ENCODE measurements at places on chromosomes 2 and 18.

DNA sequence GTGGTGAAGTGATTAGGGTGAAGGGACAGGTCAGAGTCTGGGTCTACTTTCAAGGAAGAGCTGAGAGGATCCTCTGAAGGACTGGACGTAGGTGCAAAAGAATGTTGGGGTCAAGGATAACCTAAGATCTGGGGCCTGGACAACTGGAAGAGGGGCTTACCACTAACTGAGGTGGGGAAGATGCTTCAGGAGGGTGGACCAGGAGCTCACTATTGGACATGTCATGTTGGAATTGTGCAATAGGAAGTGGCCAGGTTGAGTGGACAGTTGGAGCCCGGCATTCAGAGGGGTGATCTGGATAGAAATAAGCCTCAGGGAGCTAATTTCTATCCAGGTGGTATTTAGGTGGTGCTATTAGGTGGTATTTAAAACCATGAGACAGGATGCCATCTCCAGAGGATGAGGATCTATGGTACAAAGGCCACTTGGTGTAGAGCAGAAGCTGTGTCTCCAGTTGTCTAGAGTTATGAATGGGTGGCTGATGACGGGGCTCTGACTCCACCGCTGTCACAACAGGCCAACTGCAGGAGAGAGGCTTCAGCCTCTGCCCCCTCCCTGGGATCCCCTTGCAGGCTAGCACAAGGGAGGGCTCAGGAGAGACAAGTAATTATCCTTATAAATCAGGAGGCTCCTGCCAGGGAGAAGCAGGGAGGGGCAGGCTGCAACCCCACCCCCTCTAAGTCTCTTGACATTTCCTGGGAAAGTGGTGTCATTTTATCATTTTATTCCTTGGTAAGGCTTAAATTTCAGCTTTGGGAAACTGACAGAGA lies 158.0 kb downstream of the SMAD7 start:
- no peak for DNase-seq

- no peak for DNase-seq
Measured at GRCh38 chr2:38523728-38524437, 78.8 kb downstream of the HNRNPLL start.

DNA sequence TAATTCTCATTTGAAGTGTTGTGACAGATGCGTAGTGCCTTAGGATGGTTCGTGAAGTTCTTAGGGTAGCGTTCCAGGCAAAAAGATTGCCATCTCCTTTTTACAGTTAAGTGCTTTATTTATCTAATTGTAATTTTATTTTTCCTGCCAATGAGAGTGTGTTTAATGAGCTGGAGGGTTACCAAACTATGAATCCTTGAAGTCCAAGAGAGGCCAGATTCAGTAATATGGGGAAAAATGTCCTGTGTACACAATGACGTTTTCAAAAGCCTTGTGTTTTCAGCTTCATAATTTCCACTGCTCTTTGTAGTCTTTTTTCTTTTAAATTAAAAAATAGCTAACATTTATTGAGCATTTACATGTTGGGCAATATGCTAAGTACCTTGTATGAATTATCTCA lies 23.8 kb downstream of the ACYP2 start:
- DNase-seq: no peak

- DNase-seq: no peak
Measured at GRCh38 chr2:73350035-73350691, 35.5 kb upstream of the ALMS1 start.

DNA sequence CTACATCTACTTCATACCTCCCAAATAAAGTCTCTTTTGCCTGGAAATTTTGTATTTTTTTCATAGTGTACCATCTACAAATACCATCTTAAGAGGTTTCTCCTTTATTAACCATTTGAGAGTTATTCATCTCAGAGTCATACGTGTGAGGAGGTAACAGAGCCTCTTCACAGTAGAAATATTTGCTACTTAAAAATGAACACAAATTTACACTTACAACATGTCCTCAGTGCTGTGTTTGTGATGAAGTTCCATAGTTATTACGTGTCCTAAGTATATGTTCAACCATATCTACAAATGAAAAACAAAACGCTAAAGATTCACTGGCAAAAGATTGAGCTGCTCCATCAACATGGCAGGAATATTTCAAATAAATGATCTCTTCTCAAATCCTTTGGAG lies 48.5 kb upstream of the HNRNPA3 start:
- DNase-seq: no peak

GRCh38 chr2:134426721-134427120 lies 172.8 kb downstream of the MGAT5 start:
- DNase-seq: no peak

DNA sequence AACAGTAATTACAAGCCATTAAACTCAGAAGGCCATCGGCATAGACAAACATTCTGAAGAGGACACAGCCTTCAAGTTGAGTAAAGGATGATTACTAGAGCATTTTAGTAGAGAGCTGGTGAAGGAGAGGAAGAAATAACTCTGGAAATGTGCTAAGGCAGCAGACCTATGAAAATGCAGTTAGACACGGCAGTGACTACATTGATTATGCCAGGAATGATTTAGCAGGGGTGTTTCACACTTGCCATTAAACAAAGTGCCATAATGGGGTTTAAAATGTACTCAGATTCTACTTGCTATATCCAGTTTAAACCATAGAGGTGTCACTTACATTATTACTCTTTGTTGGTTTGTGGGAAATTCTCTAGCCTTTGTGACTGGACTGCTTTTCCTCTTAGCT lies 372.3 kb downstream of the CPS1 start:
- no peak for DNase-seq

GRCh38 chr2:130372055-130372832 lies 16.4 kb downstream of the PTPN18 start:
- DNase-seq: peak; percentile 79

DNA sequence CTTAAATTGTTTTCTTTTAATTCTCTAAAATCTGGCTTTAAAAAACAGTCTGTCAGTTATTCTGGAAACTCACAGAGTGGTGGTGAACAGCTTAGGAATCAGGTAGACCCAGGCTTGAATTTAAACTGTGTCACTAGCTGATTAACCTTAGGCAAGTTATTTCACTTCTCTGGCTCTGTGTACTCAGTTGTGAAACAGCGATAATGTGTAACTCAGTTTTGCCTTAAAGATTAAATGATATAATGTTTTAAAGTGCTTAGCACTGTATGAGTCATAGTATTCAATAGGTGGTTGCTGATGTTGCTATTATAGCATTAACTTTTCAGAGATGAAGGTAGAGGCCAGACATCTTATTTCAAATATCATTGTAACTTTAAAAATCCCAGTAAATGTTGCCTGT lies 40.7 kb downstream of the PKP4 start:
- no peak for DNase-seq

- no peak for DNase-seq
Measured at GRCh38 chr2:146312899-146313298, 1531.9 kb upstream of the ACVR2A start.

- DNase-seq: no peak
Measured at GRCh38 chr2:9548506-9548905, 7.1 kb downstream of the ADAM17 start.

- DNase-seq: no peak
Measured at GRCh38 chr2:237196409-237196808, 110.7 kb downstream of the COPS8 start.

DNA sequence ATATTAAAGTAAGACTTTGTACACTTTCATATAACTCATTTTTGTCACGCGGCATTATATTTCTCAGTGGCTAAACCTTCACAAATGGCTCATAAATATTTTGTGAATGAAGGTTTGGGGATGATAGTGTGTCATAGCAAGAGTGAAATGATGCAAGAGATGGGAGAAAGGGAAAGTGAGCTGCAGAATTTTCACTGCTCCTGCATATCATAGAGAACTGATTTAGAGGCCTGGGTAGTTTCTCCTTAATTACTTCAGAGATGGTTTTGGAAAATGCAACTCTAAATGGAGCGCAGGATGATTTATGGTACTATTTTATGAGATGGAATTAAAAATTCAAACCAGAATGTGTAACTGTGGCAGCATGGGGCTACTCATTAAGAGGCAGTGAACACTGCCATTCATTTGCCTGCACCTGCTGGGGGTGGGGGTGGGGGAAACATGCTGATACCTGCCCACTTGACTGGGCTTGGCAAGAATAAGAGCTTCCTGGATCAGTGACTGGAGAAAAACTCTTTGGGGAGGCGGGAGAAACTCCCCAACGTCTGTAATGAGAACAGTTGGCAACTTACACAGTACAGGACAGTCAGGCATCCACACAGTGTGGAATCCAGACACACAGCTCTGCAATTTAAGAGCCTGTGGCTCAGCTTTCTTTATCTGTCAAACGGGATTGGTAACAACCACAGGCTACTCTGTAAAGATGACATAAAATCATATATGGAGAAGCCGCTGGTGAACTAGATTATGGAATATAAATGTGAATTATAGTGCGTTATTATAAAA lies 941.9 kb downstream of the SLC4A3 start:
- DNase-seq: no peak

DNA sequence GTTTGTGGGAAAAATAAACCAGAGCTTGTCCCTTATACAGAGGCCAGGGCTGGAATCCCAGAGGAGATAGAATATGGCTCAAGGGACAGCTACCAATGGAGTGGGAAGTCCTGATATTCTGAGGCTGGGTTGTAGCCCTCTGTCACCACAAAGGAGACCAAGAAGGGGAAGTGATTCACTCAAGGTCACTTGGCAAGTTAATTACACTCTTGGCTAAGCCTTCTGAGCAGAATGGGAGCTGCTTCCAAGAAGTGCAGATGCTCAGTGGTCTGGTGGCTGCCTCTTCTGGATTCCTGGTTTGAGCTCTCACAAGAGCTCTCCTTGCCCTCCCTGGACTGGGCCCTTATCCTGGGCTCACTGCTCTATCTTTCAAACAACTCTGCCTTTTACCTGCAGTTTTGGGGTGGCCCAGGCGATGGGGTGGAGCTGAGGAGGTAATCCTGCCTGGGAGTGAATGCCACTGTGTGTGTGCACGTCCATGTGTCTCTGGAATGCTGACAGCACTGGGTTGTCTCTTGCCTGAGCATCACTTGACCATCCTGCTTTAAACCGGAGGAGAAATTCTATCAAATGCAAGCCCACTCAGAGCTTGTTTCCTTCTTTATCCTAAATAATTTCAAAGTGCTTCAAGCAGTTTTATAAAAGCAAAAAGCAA lies 168.2 kb downstream of the KCNS3 start:
- DNase-seq: no peak

DNA sequence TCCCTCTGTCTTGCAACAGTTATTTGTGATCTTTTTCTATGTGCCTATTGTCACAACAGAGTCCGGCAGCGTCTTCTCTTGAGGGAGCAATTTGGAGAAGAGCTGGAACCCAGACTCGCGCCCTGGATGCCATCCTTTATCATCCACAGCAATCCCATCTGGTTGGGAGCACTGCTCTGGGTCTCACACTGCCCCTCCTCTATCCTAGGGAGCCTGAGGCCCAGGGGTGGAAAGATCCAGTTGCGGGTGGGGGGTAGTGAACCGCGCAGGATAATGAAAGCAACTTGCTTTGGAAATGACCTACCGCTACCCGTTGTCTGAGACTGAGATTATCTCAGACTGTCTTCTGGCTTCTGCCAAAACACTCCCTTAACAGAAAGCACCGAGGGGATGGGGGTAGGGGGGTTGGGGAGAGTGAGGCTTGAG lies 713 bp downstream of the WBP1 start:
- no peak for DNase-seq

DNA sequence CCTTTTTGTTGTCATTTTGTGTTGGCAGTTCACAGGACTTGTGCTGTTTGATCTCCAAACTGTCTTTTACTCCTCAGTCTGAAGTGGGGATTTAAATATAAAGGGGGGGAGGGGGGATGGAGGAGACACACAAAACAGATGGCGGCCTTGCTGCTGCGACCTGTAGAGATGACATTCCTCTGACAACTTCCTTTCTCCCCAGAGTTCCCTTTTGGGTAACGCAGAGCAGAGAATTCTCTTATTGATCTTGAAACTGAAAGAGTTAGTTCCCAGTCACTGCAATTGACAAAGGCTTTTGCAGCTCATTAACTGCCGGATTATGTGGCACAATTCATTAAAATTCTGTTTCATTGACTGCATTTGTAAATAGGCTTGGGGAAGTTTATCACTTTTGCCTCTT lies 279.3 kb downstream of the TSN start:
- no peak for DNase-seq

DNA sequence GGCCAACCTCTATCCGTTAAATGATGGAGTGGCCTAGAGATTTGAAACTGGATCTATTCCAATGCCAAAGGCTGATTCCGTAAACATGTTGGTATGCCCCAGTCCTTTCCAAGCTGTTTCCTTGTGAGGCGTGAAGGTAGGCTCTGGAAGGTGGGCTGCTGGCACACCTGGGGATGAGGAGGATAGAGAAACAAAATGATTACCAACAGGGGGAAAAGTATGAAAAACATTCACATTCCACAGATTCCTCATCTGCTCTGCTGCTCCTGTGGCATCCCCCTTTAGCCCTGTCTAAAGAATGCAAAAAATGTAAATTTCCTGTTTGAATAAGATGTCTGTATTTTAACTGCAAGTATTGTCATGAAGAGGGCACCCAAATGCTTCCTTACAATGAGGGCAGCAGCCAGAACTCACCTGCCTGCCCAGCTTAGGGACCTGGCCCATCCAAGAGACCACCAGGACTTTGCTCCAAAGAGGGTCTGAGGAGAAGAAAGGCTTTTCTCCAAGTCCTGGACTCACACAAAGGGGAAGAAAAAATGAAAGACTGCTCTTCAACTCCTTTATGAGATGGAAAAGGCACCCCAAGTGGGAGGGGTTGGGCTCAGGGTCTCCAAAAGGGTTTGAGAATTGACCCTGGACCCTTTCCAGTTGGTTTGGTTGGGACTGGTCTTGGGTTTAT lies 132.3 kb upstream of the PELI1 start:
- DNase-seq: no peak

GRCh38 chr2:105802587-105802986 lies 57.9 kb downstream of the NCK2 start:
- DNase-seq: peak; percentile 47

- DNase-seq: no peak
Measured at GRCh38 chr18:14921031-14921430, 173.1 kb downstream of the ANKRD30B start.

- no peak for DNase-seq
Measured at GRCh38 chr2:29233428-29233827, 118.2 kb downstream of the CLIP4 start.

DNA sequence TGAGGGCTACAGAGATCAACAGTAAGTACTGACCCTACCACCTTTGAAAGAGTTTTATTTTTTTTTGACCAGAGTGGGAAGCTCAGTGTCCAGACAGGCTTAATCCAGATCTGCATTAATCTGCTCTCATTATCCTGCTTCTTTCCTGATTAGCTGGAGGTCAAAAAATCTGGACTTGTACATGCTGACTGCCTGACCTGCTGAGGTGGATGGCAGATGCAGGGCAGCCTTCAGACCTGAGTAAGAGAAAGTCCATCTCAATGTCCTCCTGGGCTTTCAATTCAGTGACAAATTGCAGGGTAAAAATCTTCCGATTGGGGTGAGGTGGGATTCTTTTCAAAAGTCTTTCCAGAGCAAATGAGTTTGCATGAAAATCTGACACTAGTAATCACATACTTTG lies 998.8 kb upstream of the PIK3C3 start:
- DNase-seq: no peak
